ENCODE measurements at places on chromosomes 11 and 22. TPM values are rescaled to one million over a fixed set of nuclear protein-coding genes. Genes with fewer than 3 reads are reported as not detected.

GRCh38 chr11:102120437-102120973 is 10.3 kb downstream of the YAP1 start:
- DNase-seq: no peak

GRCh38 chr11:110968348-110969062 is 256.3 kb upstream of the ARHGAP20 start:
- DNase-seq: no peak

- peak; percentile 64 for DNase-seq
These were observed 51.6 kb upstream of the TCF20 start for GRCh38 chr22:42321908-42322561.

DNA sequence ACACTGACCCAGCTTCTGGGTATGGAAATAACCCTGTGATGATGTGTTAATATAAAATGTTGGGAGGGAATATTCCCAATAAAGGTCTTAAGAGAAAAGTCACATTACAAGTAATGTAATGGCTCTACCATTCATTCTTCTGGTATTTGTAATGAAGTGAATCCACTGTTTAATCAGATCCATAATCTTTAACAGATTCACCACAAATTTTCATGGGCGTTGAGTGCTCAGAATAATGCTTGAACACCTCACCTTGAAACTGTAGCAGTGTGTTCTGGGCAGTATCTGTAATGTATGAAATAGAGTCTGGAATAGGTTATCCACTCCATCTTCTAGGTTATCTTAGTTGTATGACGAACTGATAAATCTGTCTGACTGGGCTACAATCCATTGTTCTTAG is 26.6 kb upstream of the CRTAM start:
- DNase-seq: no peak

Gene POU2AF1
- polyA plus RNA-seq: not detected

DNA sequence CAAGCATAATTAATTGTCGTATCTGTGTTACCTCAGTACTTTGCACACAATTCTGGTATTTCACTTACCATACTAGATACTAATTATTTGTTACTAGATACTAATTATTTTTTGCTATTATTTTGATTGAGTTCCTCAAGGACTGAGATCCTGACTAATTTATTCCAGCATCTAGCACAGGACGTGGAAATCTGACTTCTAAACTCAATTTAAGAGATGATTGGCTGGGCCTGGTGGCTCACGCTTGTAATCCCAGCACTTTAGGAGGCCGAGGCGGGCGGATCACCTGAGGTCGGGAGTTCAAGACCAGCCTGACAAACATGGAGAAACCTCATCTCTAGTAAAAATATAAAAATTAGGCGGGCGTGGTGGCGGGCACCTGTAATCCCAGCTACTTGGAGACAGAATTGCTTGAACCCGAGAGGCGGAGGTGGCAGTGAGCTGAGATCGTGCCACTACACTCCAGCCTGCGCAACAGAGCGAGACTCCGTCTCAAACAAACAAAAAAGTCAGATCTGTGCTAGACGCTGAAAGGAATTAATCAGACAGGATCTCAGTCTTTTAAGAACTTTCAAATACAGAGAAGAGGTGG is 527 bp upstream of the MRPL48 start:
- DNase-seq: no peak

DNA sequence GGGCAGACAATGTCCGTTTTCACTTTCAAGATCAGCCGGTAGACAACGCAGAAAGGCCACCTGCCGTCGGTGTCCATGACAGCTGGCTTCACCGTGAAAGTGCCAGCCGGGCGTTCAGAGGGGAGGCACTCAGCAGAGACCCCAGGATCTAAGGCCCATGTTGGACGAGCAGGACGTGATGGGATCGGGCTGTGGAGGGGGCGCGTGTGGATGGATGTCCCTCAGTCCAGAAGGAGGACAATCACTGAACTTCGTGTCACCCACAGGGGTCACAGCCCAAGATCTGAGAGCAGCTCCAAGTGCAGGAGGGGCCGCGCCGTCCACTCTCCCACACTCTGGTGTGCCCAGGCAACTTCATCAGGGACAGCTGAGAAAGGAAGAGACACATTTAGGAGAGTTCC is 164.4 kb downstream of the BRD1 start:
- DNase-seq: no peak

GRCh38 chr11:128575961-128576350 is 11.4 kb downstream of the ETS1 start:
- DNase-seq: no peak

DNA sequence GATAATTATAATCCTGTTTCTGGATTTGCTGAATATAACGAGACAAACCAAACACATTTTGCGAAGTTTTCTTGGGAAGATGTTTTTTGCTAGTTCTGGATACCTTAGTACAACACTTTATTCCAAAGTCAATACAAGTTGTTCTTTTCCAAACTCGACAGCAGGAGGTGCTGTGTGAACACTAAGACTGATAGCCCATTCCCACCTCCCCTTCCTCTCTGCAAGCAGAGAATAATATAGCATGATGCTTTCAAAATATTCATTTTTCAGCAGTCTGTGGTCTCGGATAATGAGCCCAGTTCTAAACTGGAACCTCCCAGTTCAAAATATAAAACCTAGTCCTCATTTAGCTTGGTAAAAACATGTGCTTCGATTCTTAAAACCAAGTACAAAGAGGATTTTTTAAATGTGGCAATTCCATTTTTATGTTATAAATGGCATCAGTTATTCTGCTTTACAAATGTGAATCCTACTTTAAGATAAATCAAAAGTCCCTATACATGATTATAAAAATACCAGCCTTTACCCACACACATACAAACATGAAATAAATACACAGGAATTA is 129.1 kb downstream of the DCDC1 start:
- DNase-seq: peak; percentile 66

DNA sequence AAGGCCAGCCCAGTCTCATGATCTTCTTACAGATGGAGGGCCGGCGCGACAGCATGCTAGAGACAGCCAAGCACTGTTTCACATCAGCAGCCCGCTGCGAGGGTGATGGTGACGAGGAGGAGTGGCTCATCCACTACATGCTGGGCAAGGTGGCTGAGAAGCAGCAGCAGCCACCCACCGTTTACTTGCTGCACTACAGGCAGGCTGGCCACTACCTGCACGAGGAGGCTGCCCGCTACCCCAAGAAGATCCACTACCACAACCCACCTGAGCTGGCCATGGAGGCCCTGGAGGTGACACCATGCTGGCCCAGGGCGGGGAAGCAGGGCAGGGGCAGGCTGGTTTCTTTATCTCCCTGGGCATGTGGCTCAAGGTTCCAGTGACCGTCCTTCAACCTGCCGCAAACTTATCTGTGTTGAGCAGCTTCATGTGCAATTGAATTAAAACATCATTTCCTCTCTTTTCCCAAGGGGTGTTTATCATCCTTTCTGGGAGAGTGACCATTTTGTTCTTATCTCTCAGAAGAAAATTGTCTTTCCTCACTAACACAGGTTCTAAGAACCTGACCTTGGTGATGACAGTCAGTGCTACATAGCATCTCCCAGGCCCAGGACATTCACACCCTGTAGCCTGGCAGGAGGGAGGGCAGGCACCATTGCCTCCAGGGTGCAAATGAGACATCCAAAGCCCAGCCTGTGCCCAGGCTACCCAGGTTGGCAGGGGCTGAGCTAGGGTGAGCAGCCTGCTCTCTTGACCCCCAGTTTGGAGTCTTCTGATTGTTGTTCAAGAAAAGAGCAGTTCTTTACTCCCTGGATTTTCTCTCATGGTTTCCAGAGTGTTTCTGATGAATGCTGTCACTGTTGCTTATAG is 80.7 kb downstream of the CABIN1 start:
- DNase-seq: no peak

DNA sequence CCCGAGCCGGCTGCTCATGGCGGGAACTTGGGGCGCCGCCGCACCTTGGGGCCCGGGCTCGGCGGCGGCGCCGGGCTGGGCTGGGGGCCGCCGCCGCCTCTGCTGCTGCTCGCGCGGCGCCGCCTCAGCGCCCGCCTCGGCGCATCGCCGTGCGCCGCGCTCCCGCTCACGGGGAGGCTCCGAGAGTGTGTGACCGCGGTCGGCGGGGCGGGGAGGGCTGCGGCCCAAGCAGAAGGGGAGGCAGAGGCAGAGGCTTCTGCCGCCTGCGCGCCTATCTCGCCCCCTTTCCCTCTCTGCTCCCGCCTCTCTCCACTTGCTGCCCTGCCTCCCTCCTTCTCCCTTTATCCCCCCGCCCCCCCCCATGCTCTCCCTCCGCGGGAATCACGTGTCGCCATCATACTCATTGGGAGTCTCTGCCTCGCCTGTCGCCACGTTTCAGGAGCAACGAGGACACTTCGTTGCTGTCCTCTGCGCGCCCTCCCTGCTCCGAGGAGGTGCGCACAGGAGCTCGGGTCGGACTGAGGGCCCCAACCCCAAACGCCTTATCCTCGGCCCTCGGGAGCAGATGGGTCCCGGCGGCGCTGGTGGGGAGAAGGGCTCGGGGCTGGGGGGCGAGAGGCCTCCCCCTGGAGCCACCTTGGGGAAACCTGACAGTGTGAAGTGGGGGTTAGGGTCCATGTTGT is at the start of gene GUCY1A2:
GUCY1A2 (minus strand) TSS at position 258 of the 683 bp plus-strand sequence. CDS start 421 bp downstream, outside the sequence.
- peak; percentile 57 for DNase-seq

Gene WNT11
- polyA plus RNA-seq: 13.1 TPM

DNA sequence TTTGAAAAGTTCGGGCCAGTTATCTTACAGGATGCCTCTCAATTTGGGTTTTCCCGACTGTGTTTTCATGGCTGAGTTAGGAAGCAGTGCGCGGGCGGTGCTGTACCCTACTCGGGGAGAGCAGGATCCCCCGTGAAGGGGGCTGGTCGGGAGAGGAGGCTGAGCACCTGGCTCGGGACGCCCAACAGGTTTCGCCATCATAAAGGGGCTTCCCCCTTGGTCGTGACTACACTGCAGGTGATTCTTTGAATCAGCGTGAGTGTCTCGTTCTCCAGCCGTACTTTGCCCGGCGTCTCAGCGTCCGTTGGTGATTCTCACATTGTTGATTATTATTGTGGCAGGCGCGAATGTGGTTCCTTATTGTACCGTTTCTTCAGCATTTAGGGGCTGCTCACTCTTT is 46.6 kb downstream of the ST14 start:
- DNase-seq: no peak

Gene SLC22A9
- 9.4 TPM for polyA plus RNA-seq

Gene TUBA8
- 0.33 TPM for polyA plus RNA-seq

GRCh38 chr11:68521969-68522652 is 61.6 kb downstream of the PPP6R3 start:
- no peak for DNase-seq

Gene LINC01488
- 0.71 TPM for polyA plus RNA-seq

Gene ARHGEF17
- polyA plus RNA-seq: 30.2 TPM

Gene IFTAP
- 19.4 TPM for polyA plus RNA-seq

GRCh38 chr22:48523091-48523490 is 1304.6 kb downstream of the BRD1 start:
- DNase-seq: no peak

- peak; percentile 77 for DNase-seq
These were observed 15.1 kb downstream of the TMEM184B start for GRCh38 chr22:38257650-38258250.

Gene MYOD1
- not detected for polyA plus RNA-seq

Gene SGSM1
- polyA plus RNA-seq: 1.7 TPM
